ENCODE measurements at places on chromosomes 13 and 19.
A peak's percentile ranks its signal among the peaks of the same experiment; 100 is the strongest.

DNA sequence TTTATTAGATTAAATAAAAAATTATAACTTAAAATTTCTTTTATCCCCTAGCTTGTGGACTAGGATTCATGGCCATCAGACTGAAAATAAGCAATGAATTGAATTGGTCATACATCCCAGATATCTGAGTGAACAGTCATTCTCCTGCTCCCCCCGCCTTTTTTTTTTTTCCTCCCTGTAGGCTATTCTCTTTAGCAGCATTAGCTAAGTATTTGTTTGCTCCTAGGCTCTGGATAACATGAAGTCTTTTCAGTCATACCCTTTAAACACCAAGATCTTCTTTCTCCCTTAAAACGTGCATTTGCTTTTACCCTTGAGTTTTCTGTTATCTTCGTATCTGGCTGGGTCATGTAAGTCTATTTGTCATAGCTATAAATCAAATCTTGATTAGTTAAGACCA, 866.7 kb upstream of the SPRY2 start:
- no peak for DNase-seq

DNA sequence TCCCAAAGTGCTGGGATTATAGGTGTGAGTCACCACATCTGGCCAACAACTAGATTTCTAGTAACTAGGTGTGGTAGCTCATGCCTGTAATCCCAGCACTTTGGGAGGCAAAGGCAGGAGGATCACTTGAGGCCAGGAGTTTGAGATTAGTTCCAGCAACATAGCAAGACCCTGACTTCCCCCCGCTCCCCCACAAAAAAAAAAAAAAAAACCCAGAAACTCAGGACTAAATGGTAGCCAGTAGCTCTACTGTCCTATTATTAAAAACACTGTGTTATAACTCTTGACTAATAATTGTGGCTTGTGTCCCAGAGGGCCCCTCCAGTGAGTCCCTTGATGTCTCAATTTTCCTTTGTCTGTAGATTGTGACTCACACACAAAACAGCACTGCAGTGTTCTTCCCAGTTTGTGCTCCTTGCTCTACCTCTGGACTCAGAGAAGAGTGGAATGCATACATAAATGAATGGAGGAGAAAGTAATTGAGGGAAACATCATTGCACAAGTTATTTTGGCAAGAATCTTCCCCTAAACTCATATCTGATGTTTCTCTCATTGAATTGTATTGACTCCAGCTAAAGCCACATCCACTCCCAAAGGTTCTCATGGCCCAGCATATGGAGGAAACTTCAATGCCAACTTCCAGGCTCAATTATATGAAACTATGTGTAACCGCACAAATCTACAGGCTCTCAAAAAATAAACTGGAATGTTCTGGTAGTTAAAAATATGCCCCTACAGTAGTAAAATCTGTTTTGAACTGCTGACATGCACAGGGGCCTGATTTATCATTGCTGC, 8.8 kb downstream of the TPT1 start:
- DNase-seq = peak; percentile 83

DNA sequence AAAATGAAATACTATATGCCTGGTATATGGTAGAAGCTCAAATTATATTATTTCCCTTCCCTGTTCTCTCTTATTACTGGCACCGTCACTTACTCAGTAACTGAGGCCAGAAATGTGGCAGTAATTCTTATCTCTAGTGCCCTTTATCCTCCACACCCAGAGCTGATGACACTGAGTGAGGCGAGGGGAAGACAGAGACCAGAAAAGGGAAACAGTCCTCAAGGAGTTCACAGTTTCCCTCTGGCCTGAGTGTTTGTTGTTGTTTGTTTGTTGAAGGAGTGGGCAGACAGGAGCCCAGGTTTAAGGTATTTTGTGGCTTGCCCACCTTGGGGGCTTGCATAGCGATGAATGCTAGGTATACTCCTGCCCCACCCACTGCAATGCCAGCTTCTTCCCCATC, 101.5 kb upstream of the FNDC3A start:
- DNase-seq = no peak

- peak; percentile 79 for DNase-seq
Measured at GRCh38 chr13:74870865-74871264, 611.1 kb downstream of the TBC1D4 start.

GRCh38 chr13:37416291-37417059, 182.1 kb downstream of the POSTN start:
- DNase-seq = no peak

GRCh38 chr13:112932971-112933370, 36.0 kb upstream of the MCF2L start:
- DNase-seq = no peak

DNA sequence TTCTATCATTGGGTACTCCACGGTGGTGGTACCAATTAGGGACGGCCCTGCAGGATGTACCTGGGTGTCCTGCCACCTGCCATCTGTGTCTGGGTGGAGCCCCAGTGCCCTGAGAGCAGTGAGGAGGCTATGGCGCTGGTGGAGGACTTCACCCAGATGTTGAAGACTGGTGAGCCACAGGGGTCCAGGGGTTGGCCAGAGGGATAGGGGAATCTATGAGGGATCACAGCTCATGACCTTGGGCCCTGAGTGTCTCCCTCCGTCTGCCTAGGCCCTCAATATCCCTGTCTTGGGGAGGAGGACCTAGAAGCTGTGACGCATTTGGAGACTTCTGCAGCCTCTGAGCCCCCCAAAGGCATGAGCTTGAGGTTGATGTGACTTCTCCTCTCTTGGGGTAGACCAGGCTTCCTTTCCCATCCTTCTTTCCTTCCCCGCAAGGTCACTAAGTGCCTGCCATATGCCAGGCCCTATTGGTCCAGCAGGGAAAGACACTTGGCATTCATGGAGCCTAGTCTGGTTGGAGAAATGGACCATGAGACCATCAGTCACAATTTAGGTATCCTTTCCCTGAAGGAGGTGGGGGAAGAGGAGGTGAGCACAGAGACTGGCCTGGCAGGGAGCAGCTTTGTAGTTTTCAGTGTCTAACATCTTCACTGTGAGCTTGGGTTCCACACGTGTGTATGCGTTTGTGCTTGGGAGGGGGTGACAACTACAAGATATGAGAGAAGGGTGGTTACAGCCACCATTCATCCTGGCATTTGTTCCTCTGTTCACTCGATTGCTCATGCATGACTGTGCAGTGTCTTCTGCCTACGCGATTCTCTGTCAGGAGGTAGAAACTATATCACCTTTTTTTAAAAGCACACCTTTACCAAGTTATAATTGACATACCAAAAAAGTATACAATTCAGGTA, 5.1 kb upstream of the MZF1 start:
- no peak for DNase-seq

- DNase-seq = no peak
Measured at GRCh38 chr13:33347861-33348260, 62.3 kb upstream of the STARD13 start.

DNA sequence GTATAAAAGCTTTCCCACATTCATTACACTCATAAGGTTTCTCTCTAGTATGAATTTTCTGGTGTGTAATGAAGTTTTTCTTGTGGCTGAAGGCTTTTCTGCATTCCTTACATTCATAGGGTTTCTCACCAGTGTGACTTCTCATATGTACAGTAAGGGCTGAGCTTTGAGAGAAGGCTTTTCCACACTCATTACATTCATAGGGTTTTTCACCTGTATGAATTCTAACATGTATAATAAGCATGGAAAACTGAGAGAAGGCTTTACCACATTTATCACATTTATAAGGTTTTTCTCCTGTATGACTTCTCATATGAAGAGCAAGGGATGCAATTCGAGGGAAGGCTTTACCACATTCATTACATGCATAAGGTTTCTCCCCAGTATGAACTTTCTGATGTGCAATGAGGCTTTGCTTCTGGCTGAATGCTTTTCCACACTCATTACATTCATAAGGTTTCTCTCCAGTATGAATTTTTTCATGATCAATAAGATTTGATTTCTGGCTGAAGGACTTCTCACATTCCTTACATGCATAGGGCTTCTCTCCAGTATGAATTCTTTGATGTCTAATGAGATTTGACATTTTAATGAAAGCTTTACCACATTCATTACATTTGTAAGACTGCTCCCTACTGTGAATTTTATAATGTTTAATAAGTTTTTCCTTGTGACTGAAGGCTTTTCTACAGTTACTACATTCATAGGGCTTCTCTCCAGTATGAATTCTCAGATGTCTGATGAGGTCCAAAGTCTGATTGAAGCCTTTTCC, 42.6 kb downstream of the ZNF527 start:
- no peak for DNase-seq

- peak; percentile 37 for DNase-seq
Measured at GRCh38 chr13:66329988-66330451, 900.1 kb downstream of the PCDH9 start.

DNA sequence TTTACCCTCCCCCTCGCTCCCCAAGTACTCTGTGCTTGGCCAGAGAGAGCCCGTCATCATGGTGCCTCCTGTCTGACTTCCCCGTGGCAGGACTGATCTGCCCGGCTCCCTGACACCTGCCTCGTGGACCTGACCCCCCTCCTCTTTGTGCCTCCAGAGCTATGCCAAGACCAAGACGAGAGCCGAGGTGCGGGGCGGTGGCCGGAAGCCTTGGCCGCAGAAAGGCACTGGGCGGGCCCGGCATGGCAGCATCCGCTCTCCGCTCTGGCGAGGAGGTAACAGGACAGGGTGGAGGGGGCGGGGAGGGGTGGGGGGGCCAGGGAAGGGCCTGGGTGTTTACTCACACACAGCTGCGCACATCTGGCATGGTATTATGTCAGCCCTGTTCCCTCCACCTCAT, 4.5 kb downstream of the MRPL4 start:
- no peak for DNase-seq

- DNase-seq = no peak
Measured at GRCh38 chr13:40803316-40803715, 13.9 kb downstream of the SLC25A15 start.

DNA sequence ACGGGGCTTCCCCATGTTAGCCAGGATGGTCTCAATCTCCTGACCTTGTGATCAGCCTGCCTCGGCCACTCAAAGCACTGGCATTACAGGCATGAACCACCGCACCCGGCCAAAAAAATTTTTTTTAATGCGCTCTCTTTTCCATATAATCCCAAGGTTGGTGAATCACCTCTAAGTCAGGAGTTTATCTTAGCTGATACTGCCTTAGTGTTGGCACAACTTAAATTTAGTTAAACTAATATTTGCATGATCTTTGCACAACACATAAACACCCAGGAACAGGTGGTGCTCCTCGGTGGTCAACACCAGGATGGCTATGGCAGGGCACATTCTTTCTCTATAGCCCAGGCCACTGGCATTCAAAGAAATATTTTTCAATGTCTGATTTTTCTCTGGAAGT, 24.1 kb upstream of the PSG7 start:
- DNase-seq = no peak

DNA sequence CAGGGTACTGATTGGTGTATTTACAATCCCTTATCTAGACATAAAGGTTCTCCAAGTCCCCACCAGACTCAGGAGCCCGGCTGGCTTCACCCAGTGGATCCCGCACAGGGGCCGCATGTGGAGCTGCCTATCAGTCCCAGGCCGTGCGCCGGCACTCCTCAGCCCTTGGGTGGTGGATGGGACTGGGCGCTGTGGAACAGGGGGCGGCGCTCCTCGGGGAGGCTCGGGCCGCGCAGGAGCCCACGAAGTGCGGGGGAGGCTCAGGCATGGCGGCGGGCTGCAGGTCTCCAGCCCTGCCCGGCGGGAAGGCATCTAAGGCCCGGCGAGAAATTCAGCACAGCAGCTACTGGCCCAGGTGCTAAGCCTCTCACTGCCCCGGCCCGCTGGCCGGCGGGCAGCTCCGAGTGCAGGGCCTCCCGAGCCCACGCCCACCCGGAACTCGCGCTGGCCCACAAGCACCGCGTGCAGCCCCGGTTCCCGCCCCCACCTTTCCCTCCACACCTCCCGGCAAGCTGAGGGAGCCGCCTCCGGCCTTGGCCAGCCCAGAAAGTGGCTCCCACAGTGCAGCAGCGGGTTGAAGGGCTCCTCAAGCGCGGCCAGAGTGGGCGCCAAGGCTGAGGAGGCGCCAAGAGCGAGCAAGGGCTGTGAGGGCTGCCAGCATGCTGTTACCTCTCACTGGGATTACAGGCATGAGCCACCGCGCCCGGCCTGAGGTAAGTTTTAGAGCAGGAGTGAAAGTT, 60.0 kb upstream of the SCEL start:
- no peak for DNase-seq

DNA sequence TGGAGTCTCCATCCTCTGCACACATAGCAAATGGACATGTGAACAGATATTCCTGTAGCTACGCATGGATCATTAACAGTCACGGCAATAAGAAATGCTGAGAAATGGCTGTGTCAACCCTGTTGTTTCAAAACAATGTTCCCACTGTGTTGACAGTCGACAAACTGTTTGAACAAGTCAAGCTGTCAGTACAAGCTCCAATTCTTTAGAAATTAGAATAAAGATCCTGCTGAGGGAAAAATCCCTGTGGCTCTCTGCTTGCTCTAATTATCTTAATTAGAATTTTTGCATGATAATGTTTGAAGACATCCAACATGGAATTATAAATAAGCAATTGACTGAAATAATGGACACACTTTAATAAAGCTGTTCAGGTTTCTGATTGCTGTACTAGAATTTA, 37.9 kb upstream of the CPB2 start:
- DNase-seq = no peak

GRCh38 chr19:38845374-38846024, 4.3 kb downstream of the HNRNPL start:
- no peak for DNase-seq

DNA sequence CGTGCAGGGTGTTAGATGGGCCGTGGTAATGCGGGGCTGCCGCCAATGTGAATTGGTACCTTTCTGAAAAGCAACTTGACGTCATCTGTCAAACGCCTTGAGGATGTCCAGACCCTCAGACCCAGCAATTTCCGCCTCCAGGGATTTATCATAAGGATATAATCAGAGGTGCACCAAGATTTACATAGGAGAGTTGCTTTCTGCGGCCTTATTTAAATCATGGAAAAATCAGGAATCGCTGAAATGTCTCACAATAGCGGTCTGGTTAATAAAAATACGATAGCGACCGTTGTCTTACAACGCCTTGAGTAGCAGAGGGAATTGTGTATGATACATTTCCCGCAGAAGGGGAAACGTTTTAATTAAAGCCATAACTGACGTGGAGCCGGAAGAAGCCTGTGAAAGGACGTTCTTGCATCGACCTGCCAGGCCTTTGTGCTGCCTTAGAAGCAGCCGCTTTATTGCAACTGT, 32.3 kb upstream of the NDUFS7 start:
- DNase-seq = no peak

- no peak for DNase-seq
Measured at GRCh38 chr19:48760504-48761205, 5.3 kb downstream of the FGF21 start.

- DNase-seq = peak; percentile 88
Measured at GRCh38 chr19:13986348-13986904, 19.7 kb downstream of the RFX1 start.

- DNase-seq = no peak
Measured at GRCh38 chr13:67355812-67356476, 125.8 kb upstream of the PCDH9 start.

- DNase-seq = no peak
Measured at GRCh38 chr13:49998714-49999624, 2.1 kb downstream of the TRIM13 start.

DNA sequence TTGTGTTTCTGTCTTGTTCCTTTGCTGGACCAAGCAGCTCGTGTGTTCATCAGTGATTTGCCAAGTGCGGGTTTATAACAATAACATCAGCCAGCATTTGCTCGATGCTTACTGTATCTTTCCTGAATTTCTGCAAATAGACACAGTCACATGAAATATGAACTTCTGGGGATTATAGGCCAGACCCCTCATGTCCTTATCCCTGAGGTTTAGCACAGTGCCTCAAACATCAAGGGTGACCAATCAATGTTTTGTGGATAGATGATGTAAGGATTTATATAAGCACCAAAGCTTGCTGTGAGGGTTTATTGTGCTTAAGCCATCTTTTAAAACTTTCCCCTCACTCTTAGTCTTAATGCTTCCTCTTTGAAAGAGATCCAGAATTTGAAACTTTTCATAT, 323.9 kb downstream of the SLC7A1 start:
- no peak for DNase-seq

Measured in EL (cell line).